ENCODE measurements at places on chromosomes 3 and 15. TPM values are rescaled to one million over a fixed set of nuclear protein-coding genes. Genes with fewer than 3 reads are reported as not detected.

RYK gene
- total RNA-seq = 19.9 TPM

CTXN2 gene
- 0.07 TPM for total RNA-seq

DZIP3 gene
- total RNA-seq = 4.7 TPM

RLBP1 gene
- not detected for total RNA-seq

- no peak overlapping the region for H3K4me3 ChIP-seq
- H3K27me3 ChIP-seq = peaks cover 7% of the 10 kb centered on the region
- H3K4me1 ChIP-seq = peaks cover 15% of the 10 kb centered on the region
- DNase-seq = no peak
Measured at GRCh38 chr15:65048241-65048640, 3.1 kb downstream of the SLC51B start.

- H3K4me1 ChIP-seq = peaks cover 6% of the 10 kb centered on the region
- DNase-seq = no peak
- no peak overlapping the region for H3K4me3 ChIP-seq
- no peaks in the 10 kb centered on the region for H3K27me3 ChIP-seq
- peaks cover 11% of the 10 kb centered on the region for H3K36me3 ChIP-seq
Measured at GRCh38 chr3:108171106-108171505, 51.1 kb downstream of the IFT57 start.

GRCh38 chr3:171956181-171956683 is 83.1 kb upstream of the FNDC3B start:
- H3K27ac ChIP-seq = no peak overlapping the region
- H3K4me3 ChIP-seq = no peak overlapping the region
- no peak for DNase-seq
- H3K4me1 ChIP-seq = peaks cover 11% of the 10 kb centered on the region

GRCh38 chr15:31155151-31155550 is 53.6 kb upstream of the TRPM1 start:
- no peaks in the 10 kb centered on the region for H3K4me1 ChIP-seq
- no peaks in the 10 kb centered on the region for H3K36me3 ChIP-seq
- peaks cover 3% of the 10 kb centered on the region for H3K27me3 ChIP-seq
- DNase-seq = no peak
- no peak overlapping the region for H3K27ac ChIP-seq

DNA sequence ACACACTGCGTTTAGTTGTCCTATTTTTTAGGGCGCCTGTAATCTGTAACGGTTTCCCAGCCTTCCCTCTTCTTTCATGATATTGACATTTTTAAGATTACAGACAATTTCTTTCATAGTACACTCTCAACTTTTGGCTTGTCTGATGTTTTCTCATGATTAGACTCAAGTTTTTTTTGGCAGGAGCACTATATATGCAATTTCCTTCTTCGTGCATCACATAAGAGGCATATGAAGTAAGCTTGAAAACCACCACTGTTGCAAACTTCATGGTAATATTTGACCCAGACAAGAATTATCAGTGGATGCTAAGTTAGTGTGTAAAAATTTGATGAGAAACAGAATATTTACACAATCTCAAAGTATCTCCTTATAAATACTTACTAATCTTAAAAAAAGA is 119.2 kb upstream of the CMC1 start:
- no peak overlapping the region for H3K27ac ChIP-seq
- H3K36me3 ChIP-seq = no peaks in the 10 kb centered on the region
- no peak overlapping the region for H3K4me3 ChIP-seq

- no peak for DNase-seq
- no peak overlapping the region for H3K27ac ChIP-seq
- H3K4me3 ChIP-seq = no peak overlapping the region
- H3K36me3 ChIP-seq = no peaks in the 10 kb centered on the region
- H3K27me3 ChIP-seq = peaks cover 14% of the 10 kb centered on the region
- H3K4me1 ChIP-seq = peaks cover 5% of the 10 kb centered on the region
Measured at GRCh38 chr3:12413721-12414255, 70.5 kb upstream of the TSEN2 start.

- H3K4me3 ChIP-seq = no peak overlapping the region
- no peak for DNase-seq
- H3K27ac ChIP-seq = no peak overlapping the region
- H3K4me1 ChIP-seq = peaks cover 8% of the 10 kb centered on the region
- peaks cover 13% of the 10 kb centered on the region for H3K27me3 ChIP-seq
- H3K36me3 ChIP-seq = no peaks in the 10 kb centered on the region
Measured at GRCh38 chr15:81054236-81054635, 53.5 kb downstream of the TLNRD1 start.

DNA sequence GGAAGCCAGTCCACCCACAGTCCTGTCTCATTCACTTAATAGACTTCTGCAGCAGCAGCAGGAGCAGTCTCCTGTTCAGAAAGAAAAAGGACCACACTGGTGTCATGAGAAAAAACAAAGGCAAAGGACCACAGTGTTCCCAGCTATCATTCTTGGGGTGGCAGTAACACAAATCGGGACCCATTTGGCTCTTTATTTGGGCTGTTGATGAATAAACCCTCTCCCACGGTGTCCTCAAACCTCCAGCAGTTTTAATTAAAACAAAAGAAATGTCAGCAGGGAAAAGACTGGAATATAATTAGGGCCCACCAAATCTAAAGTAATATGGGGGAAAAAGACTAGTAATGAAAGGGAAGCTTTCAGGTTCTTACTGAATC is 210.5 kb upstream of the SLC2A2 start:
- H3K36me3 ChIP-seq = peaks cover 17% of the 10 kb centered on the region
- no peak overlapping the region for H3K27ac ChIP-seq
- peaks cover 29% of the 10 kb centered on the region for H3K4me1 ChIP-seq
- DNase-seq = peak; percentile 22
- no peaks in the 10 kb centered on the region for H3K27me3 ChIP-seq

DNA sequence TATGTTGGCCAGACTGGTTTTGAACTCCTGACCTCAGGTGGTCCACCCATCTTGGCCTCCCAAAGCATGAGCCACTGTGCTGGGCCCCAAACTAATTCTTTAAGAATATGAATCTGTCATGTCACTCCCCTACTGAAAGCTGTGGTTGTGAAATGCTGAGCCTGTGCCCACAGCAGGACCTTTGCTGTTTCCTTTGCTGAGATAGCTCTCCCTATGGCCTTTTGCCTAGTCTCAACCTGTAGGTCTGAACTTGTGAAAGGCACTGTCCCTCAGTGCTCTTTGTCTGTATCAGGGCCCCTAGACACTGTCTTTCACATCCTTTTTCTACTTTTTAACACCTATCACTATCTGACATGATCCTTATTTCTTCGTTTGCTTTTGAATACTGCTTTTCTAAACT is 62.7 kb upstream of the CCR4 start:
- H3K36me3 ChIP-seq = no peaks in the 10 kb centered on the region
- H3K4me1 ChIP-seq = peaks cover under 1% of the 10 kb centered on the region
- no peak for DNase-seq
- H3K27me3 ChIP-seq = peaks cover 44% of the 10 kb centered on the region

Measured in activated CD4-positive, alpha-beta T cell treated with anti-CD3 and anti-CD28 coated beads, Interleukin-2, amount 10 ng/mL, durations not matched to agents 24 days and 14 days (primary cell).